ENCODE measurements at places on chromosomes 7 and 10.
A peak's percentile ranks its signal among the peaks of the same experiment; 100 is the strongest.

GRCh38 chr7:99121496-99122021 lies 22.3 kb downstream of the SMURF1 start:
- DNase-seq, result no peak
- H3K27me3 ChIP-seq, result no peaks in the 10 kb centered on the region
- no peaks in the 10 kb centered on the region for H3K36me3 ChIP-seq
- H3K4me3 ChIP-seq, result no peak overlapping the region
- no peak overlapping the region for H3K27ac ChIP-seq

- H3K36me3 ChIP-seq, result no peaks in the 10 kb centered on the region
- no peaks in the 10 kb centered on the region for H3K4me1 ChIP-seq
- no peak overlapping the region for H3K4me3 ChIP-seq
- no peaks in the 10 kb centered on the region for H3K27me3 ChIP-seq
- no peak for DNase-seq
- H3K27ac ChIP-seq, result no peak overlapping the region
These were observed 52.3 kb upstream of the SLC35B4 start for GRCh38 chr7:134368851-134369544.

DNA sequence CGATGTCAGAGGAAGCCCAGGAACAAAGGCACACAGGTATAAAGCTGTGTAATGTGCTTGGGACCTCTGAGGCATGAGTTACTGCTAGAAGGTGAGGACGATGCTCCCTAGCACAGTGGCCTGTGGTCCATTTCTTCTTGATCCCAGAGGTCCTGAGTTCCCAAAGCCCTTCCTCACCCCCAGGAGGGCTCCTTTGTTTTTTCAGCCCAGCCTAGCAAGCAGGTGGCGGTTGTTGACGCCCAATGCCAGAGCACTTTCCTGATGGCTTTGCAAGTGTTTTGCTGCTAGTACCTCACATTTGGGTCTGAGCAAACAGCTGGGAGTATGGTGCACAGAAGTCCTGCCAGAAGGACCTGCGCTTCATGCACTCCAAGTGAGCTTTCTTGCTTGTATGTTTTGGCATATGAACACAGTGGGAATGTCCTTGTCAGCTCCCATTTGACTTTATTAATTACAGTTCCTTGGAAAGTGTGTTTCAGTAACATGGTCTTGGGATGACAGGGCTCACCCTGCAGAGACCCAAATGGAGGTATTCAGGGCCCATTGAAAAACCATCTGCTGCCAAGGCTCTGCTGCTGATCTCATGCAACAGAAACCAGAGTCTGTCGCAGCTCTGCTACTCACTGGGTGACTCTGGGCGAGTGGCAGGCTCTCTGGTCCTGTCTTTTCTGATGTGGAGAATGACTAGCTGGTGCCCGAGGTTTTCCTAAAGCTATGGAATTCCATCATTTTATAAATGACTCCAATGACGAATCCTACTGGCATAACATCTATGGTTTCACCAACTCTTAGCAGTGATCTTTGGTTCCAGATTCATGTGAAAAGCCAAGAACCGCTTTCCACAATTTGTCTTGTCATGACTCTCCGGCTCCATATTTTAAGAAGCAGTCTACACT lies 134.9 kb downstream of the ARID5B start:
- H3K4me3 ChIP-seq, result no peak overlapping the region
- no peak for DNase-seq
- H3K27ac ChIP-seq, result no peak overlapping the region
- H3K36me3 ChIP-seq, result no peaks in the 10 kb centered on the region
- peaks cover 6% of the 10 kb centered on the region for H3K4me1 ChIP-seq

- no peak for DNase-seq
- H3K4me3 ChIP-seq, result no peak overlapping the region
- peaks cover 73% of the 10 kb centered on the region for H3K4me1 ChIP-seq
- no peaks in the 10 kb centered on the region for H3K27me3 ChIP-seq
- no peaks in the 10 kb centered on the region for H3K36me3 ChIP-seq
These were observed 37.3 kb downstream of the INPP5A start for GRCh38 chr10:132574783-132575319.

DNA sequence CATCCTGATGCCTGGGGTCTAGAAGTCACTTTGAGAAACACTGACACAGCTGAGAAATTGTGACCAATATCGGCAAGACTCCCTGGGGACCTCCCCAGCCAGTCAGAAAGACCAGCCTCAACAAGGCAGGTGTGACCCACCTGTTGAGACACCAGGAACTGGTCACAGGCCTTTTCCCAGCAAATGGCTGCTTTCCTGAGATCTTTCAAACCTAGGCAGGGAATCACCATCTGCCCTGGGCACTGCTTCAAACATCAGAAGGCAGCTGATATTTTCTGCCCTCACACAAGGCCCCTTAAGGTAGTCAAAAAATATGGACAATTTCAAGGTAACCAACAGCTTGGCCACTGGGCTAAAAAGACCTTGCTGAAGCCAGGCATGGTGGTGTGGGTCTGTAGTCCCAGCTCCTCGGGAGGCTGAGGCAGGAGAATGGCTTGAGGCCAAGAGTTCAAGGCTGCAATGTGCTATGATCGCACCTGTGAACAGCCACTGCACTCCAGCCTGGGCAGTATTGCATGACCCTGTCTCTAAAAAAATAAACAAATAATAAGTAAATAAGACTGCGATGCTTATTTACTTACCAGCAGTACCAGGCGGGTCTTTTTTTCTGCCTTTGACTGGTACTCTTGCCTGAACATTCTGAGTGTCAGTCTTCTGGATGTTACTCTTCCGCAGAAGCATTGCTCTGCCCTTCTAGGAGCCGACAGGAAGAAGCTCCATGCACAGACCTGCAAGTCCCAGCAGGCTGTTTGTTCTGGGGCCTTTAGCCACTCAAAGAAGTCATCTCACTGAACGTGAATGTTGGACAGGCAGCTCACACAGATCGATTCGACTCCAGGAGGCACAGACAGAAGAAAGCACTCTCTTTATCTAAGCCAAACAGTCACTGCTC lies 59.7 kb downstream of the SORBS1 start:
- no peak for DNase-seq
- no peak overlapping the region for H3K27ac ChIP-seq
- H3K27me3 ChIP-seq, result no peaks in the 10 kb centered on the region
- H3K36me3 ChIP-seq, result no peaks in the 10 kb centered on the region
- no peak overlapping the region for H3K4me3 ChIP-seq

GRCh38 chr10:65550761-65551160 lies 1375.1 kb upstream of the LRRTM3 start:
- no peaks in the 10 kb centered on the region for H3K36me3 ChIP-seq
- H3K27me3 ChIP-seq, result no peaks in the 10 kb centered on the region
- H3K4me3 ChIP-seq, result no peak overlapping the region
- no peaks in the 10 kb centered on the region for H3K4me1 ChIP-seq
- DNase-seq, result no peak

DNA sequence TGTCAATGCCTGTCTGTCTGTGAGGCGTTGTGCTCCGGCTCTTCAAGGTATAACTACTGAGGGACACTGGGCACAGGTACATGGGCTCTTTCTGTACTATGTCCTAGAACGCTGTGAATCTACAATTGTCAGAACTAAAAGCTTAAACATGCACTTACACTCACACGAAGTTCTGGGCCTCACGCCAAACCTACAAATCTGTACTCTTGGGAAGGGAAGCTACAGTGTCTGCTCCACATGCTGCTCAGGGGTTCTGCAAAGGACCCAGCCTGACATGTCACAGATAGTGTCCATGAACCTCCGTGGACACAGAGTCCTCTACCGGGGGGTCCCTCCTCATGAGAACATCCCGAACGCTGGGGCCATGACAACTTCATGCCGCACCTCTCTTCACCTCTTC lies 268.7 kb downstream of the WDR37 start:
- no peaks in the 10 kb centered on the region for H3K36me3 ChIP-seq
- no peaks in the 10 kb centered on the region for H3K4me1 ChIP-seq
- H3K27ac ChIP-seq, result no peak overlapping the region
- H3K27me3 ChIP-seq, result no peaks in the 10 kb centered on the region
- H3K4me3 ChIP-seq, result no peak overlapping the region

- no peaks in the 10 kb centered on the region for H3K36me3 ChIP-seq
- DNase-seq, result no peak
- no peaks in the 10 kb centered on the region for H3K4me1 ChIP-seq
- H3K27me3 ChIP-seq, result no peaks in the 10 kb centered on the region
- no peak overlapping the region for H3K27ac ChIP-seq
These were observed 23.2 kb downstream of the CALCR start for GRCh38 chr7:93551063-93551895.

GRCh38 chr10:38038107-38038931 lies 27.8 kb downstream of the ZNF33A start:
- H3K4me3 ChIP-seq, result peak overlapping the region; percentile 31
- H3K4me1 ChIP-seq, result peaks cover 9% of the 10 kb centered on the region
- peak overlapping the region; percentile 81 for H3K27ac ChIP-seq
- no peak for DNase-seq
- H3K36me3 ChIP-seq, result peaks cover 25% of the 10 kb centered on the region
- no peaks in the 10 kb centered on the region for H3K27me3 ChIP-seq

DNA sequence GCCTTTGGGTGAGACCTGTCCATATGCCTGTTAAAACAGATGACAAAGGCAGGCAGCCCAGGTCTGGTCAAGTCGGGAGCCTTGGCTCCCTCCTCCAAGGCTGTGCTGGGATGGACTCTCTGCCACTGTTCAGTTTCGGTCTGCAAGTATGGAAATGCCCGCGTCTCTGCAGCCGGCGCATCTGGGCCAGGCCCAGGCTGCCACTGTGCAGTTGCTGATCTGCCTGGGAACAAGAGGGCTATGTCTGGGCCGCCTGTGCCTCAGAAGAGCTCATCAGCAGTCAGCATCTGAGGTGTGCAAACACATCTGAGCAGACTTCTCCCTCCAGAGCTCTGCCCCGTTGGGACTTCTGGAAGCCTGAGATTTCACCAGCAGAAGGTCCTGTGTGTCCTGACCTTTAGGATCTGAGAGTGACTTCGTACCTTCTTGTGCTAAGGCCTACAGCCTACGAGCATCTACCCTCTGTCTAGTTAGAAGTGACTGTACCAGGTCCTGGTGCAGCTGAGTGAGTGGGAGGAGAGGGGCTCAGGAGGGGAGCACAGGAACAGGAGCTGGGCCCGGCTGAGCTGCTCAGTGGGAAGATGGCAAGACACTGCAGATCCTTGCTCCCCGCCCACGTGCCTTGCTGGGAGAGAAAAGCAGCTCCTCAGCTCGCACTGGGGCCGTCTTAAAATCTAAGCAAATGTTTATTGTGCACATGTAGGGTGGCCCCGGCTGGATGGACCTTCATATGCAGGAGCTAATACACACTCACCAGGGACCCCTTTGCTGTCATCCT lies 50.9 kb downstream of the DOCK1 start:
- no peak overlapping the region for H3K4me3 ChIP-seq
- no peaks in the 10 kb centered on the region for H3K27me3 ChIP-seq
- no peak overlapping the region for H3K27ac ChIP-seq
- H3K36me3 ChIP-seq, result no peaks in the 10 kb centered on the region
- no peaks in the 10 kb centered on the region for H3K4me1 ChIP-seq

DNA sequence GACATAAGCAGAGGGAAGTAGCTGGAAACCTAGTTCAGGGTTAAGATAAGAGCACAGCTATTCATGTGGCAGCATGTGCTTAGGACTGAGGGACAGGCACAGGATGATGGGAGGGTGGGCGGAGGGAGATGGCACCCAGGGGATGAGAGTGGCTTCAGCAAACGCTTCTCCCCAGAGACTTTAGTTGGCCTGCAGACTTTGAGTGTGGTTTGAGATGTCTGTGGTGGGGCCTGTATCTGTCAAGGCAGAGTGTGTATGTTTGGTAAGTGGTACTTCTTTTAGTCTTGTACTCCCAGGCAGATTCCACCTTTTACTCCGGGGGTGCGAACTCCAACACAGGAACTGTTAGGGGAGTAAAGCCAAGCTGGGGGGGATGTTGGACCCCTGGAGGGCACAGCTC lies 88.9 kb downstream of the WDFY4 start:
- no peak for DNase-seq
- H3K4me1 ChIP-seq, result no peaks in the 10 kb centered on the region
- H3K4me3 ChIP-seq, result no peak overlapping the region
- H3K27ac ChIP-seq, result no peak overlapping the region
- H3K27me3 ChIP-seq, result no peaks in the 10 kb centered on the region
- no peaks in the 10 kb centered on the region for H3K36me3 ChIP-seq

DNA sequence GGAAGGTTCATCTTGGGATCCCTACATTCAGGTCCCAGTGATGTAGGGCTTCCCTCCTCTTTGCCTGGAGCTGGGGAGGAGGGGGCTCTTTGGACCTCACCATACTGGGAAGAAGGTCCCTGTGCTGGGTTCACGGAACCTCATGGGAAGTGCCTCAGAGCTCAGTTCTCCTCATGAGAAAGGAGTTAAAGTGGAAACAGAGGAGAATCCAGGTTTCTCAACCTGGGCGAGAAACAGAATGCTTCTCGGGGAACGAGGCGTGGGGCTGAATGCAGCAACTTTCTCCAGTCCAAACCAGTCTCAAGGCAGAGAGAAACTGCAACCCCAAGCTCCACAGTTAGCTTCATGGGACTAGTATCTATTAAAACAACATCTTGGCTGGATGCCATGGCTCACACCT lies 382.7 kb upstream of the FOXK1 start:
- DNase-seq, result no peak
- H3K36me3 ChIP-seq, result no peaks in the 10 kb centered on the region
- H3K27me3 ChIP-seq, result no peaks in the 10 kb centered on the region
- H3K4me1 ChIP-seq, result no peaks in the 10 kb centered on the region
- H3K4me3 ChIP-seq, result no peak overlapping the region

- H3K27me3 ChIP-seq, result peaks cover 27% of the 10 kb centered on the region
- DNase-seq, result no peak
- no peak overlapping the region for H3K4me3 ChIP-seq
- H3K36me3 ChIP-seq, result no peaks in the 10 kb centered on the region
These were observed 167.7 kb upstream of the TNRC18 start for GRCh38 chr7:5591278-5591874.

DNA sequence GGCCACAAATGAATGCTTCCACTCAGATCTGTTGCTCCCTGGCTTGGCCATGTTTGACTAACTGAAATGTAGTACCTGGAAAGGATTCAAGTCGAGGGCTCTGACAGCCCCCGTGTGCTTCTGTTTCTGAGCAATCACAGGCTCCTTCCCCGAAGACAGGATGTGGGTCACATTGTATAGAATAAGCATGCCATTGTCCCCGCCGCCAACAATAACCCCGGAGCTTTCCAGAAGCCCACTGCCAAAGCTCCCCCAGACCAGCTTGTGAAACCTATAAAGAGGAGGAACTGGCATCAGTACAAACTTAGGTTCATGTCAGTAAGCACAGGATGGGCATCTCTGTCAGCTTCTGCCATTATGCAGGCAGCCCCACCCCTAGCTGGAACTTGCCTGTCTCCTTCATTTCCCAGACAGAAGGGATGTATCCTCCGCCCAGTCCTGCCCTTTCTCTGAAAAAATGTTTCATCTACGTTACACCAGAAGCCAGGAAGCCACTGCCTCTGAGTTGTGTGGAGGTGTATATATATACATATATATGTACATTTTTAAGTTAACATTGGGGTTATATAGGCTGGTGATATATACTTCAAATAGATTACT lies 10.3 kb downstream of the SEC31B start:
- no peak overlapping the region for H3K4me3 ChIP-seq
- H3K4me1 ChIP-seq, result peaks cover 31% of the 10 kb centered on the region
- peak; percentile 54 for DNase-seq
- no peaks in the 10 kb centered on the region for H3K27me3 ChIP-seq

- DNase-seq, result no peak
- H3K4me3 ChIP-seq, result no peak overlapping the region
- H3K27ac ChIP-seq, result no peak overlapping the region
- no peaks in the 10 kb centered on the region for H3K4me1 ChIP-seq
- H3K36me3 ChIP-seq, result no peaks in the 10 kb centered on the region
- no peaks in the 10 kb centered on the region for H3K27me3 ChIP-seq
These were observed 326.5 kb downstream of the CNTNAP2 start for GRCh38 chr7:146443102-146443501.

Measured in natural killer cell (primary cell).